Activated CD4-positive, alpha-beta T cell treated with anti-CD3 and anti-CD28 coated beads for 4 hours (primary cell): ENCODE measurements at places on chromosomes 2 and 18.

GRCh38 chr2:204213588-204213987, 277.0 kb downstream of the ICOS start:
- DNase-seq: no peak

- no peak for DNase-seq
Measured at GRCh38 chr18:61541673-61542072, 208.4 kb downstream of the CDH20 start.

DNA sequence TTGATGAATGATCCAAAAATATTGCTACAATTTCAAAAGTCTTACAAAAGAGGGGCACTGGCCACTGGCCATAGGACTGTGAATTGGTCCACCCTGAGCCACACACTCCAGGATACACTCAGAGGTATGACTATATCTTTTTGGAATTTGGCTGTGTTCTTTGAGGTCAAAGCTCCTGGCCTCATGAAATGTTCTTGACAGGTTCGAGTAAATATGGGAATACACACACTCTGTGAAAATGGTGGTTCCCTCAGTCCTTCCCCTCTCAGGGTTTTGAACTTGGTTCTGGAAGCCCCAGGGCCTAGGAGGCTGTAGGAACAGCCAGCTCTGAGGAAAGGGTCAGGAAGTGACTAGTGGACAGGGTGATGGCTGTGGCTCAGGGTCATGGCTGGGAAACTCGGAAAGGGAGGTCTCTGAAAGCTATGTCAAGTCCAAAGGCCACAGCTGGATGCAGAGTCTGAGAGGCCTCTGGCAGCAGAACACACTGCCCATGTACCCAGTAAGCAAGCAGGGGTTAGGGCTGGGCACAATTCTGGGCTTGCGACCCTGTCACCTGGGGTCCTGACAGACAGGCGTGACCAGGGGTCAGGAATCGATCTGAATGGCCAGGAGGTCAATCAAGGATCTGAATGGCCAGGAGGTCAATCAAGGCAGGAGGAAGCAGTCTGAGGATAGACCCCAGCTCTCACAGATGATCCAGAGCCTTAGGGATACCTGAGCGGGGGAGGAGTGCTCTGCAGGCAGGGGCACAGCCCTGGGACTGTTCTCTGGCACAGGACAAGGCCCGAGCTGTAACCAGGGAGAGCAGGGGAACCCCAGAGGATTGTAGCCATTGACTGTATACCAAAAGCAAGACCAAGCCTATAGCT, 223.4 kb upstream of the SMAD2 start:
- DNase-seq: no peak

- DNase-seq: no peak
Measured at GRCh38 chr18:9707381-9708056, 582 bp upstream of the RAB31 start.

DNA sequence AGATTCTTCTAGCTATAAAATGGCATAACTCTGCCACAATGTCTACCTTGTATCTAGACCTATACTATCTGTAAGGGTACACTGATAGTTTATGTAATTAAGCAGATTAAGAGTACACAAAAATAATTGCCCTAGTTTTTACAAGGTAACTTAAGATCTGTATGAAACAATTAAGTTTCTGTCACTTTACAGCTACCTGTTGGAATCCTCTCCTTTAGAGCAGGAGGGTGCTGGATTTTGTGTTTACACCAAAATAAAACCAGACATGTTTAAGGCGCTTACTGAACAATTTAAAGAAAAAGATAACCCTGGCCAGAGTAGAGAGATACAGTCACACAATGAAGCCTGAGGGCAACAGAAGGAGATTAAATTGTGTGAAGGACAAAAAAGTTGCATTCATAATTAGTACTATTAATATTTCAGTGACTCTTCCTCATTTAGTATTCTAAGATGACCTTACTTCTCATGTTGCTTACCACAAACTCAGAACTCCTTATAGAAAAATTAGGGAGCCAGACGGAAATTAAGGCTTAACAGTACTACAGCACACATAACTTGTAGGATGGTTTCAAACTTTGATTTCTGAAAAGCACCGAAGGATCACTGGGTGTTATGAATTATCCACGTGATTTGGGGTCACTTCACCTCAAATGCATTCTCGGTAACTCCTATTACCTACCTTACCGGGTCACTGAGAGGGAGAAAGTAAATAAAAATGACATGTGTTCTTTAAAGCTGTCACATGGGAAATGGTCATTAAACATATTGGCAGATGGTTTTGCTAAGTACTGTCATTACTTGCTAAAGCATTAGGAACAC, 1.0 kb downstream of the DARS1 start:
- DNase-seq: no peak

DNA sequence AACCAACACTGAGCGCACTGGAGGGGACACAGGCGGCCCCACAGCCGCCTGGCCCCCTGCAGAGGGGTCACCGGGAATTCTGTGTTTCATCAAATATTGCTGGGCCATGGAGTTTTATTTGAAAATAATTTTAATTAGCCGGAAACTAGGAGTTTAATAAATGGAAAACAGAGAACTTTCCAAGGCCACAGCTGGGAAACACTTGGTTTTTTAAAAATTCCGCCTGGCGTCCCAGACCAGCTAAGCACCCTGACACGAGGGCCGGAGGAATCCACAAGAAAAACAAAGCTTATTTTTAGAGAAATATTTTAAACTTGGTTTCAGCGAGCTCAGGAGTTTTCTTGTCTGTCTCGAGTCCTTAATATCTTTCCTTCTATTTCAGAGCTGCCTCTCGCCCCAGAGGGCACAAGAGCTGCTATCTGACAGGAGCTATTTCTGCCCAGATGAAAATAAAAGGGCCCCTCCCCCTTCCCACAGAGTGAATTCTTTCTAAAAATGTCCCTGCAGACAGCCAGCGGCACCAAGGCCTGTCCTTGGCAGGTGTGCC, 8.2 kb downstream of the ZFP36L2 start:
- DNase-seq: no peak

DNA sequence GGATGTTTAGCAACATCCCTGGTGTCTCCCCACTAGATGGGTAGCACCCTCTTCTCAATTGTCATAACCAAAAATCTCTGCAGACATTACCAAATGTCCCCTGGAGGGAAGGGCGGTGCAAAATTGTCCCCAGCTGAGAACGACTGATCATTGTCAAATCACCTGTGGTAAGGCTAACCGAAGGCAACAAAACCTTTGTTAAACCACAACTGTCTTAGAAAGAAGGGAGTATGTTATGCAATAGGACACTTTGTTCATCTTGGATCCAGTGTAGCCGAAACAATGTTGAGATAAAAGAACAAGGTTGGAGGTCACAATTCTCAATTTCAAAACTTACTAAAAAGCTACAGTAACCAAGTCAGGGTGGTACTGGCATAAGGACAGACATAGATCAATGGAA, 50.3 kb upstream of the ST3GAL5 start:
- DNase-seq: no peak

DNA sequence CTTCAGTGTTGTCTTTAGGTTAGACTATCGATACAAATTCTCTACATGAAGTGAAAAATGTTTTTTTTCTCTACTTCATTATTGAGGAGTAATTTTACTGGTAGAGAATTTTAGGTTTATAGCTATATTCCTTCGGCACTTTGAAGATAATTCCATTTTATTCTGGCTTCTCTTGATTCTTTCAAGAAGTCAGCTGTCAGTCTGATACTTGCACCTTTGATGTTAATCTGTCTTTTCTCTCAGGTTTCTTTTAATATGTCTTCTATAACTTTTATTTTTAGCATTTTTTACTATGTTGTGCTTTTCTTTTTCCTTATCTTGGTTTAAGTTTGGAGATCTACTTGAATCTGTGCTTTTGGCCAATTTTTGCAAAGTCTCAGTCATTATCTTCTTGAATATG, 18.6 kb downstream of the TSPYL6 start:
- DNase-seq: no peak

DNA sequence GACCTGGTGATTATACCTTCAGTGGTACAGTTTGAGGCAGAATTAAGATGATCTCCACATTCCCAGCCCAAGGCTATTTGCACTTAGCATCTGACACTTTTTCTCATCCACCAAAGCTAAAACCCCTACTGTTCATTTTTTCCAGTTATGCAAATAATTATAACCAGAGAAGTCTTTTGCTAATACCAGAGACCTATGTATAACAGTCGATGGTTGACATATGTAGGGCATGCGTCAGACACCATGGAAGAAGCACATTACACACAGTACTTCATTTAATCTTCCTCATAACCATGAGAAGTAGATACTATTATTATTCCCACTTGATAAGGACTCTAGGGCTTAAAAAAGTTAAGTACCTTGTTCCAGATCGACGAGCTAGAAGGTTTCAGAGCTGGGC, 36.5 kb downstream of the AP1S3 start:
- no peak for DNase-seq
